ENCODE measurements at places on chromosomes 2 and 18. TPM values are rescaled to one million over a fixed set of nuclear protein-coding genes. Genes with fewer than 3 reads are reported as not detected.

EGR4 gene
- 0.15 TPM for total RNA-seq

LYPD1 gene
- total RNA-seq, result not detected

FAM124B gene
- 0.23 TPM for total RNA-seq

VWA3B gene
- not detected for total RNA-seq

POTEI gene
- total RNA-seq, result not detected

SAG gene
- 0.09 TPM for total RNA-seq

DNA sequence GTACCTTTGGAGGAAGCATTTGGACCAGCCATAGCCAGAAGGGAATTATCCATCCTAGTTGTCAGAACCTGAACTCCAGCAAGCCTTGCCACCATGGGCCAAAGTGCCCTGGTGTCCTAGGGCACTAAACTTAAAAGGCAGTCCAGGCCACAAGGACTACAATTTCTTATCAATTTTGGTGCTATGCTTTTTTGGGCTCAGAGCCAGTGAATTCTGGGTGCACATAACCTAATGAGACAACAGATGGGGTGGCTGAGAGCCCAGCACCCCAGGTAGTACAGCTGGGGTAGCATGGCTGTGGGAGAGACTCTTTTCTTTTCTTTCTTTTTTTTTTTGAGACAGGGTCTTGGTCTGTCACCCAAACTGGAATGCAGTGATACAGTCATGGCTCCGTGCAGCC, 14.4 kb upstream of the RANBP2 start:
- DNase-seq, result no peak

GRCh38 chr2:110919738-110920137, 187.4 kb downstream of the ACOXL start:
- no peak for DNase-seq

DNA sequence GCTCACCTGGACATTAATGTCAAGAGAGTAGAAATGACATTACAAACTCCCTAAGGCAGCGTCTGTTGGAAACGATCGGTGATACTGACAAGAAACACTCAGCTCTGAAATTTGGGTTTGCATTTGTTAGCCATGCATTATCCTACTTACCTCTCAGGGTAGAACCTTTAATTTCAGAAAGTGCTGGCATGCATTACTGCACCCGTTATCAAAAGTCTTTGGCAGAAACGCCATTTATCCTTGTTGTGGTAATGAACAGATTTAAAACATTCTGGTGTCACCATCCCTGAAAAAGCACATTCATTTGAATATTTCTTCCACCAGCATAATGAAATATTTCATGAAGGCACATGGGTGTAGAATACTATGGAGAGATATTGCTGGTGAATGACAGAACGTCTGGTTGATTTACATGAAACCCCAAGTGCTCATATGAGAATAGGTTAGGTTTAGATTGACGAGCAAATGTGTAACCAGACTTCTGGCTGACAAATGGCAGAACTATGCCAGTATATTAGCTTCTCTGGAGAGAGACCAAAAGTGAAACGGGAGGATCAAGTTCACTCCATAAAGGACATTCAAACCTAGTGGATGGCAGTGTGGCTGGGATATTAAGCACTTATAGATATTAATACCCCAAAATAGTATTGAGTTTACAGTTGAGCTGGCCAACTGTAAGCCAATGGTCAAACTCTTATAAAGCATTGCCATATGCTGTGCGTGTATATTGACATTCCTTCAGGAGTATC, 53.5 kb upstream of the ITGB6 start:
- DNase-seq, result no peak

DNA sequence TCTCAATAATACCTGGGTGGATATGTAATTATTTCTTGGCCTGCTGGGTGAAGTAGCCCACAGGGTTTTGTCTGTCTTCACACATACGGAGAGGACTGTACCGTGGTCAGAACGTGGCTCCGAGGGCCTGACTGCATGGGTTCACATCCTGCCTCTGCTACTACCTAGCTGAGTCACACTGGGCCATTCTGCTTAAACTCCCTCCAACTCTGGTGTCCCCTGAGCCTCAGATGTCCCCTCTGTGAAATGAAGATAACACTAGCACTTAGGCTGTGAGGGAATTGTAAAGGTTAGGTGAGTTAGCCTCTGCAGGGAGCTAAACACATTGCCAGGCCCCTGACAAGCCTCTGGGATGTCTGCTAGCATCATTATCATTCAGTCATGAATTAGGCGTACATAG, 120.1 kb upstream of the NABP1 start:
- DNase-seq, result peak; percentile 60

DNA sequence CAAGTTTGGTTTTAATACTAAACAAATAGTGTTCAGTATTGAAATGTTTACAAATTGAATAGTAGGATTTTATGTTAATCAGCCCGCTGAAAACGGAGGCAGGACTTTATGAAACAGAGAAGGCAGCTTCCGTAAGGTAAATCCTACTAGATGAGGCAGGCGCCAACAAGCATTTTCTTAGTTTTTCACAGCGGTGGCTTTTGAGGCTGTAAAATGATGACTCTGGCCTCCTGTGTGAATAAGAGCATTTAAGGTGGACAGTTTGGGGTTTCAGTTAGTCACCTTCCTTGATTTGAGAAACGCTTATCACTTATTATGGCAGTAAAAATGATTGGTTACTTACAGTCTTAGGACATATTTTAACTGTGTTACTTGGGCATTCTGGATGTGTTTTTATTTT, 212.9 kb downstream of the PTGR3 start:
- no peak for DNase-seq

- DNase-seq, result no peak
Observed at GRCh38 chr18:55543130-55543704, 44.8 kb downstream of the TCF4 start.

GRCh38 chr2:198479065-198479464, 674.7 kb downstream of the PLCL1 start:
- DNase-seq, result no peak

GRCh38 chr18:34280653-34281052, 55.9 kb upstream of the NOL4 start:
- DNase-seq, result no peak

GRCh38 chr2:191626497-191627151, 51.3 kb upstream of the NABP1 start:
- no peak for DNase-seq

GRCh38 chr2:12478151-12479064, 238.3 kb upstream of the TRIB2 start:
- no peak for DNase-seq
